ENCODE measurements at places on chromosomes 6 and 20.

GRCh38 chr20:34076952-34077351, 35.1 kb downstream of the EIF2S2 start:
- no peak for DNase-seq

DNA sequence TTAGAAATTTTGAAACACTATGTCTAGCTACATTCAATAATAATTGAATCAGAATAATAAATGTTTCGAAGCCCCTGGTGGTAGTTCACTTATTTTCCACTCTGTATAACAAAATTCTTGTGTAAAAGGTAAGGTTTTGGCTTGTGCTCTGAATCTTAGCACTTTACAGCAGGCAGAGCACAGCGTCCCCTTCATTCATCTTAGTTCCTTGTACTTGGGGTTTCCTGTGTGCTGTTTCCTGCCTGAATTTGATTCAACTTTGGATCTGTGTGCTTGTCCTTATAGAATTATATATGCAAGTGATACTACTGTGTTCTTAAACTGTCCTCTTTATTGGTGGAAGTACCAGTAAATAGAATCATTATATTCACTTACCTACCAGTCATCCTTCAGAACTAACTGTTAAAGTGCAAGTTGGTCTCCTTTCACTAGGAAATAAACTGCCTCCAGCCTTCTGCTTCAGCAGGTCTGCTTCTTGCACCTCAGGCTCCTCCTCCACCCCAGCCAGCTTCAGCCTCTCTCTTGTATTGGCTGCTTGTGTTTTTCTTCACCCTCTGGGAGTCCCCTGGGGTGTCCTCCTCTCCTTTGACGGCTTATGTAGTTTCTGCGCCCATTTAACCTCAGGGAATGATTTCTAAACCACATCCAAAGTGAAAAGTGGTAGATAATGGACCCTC, 28.8 kb upstream of the TULP4 start:
- DNase-seq = no peak

DNA sequence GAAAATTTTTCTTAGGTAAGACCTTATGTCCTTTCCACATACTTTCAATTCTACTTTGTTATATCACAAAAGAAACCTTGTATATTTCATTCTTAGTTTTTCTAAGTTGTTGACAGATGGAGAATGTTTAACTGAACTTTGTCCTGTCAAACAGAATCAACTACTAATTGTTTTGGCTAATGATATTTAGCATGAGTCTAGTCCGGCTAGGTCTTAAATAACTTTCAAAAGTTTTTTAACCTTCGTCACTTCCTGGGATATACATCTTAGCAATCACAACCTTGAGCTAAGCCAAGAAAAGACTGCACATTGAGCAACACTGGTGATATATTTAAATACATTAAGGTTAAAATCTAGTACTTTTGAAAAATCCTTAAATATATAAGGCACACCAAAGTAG, 62.9 kb upstream of the RUNX2 start:
- no peak for DNase-seq

GRCh38 chr6:82095091-82095490, 152.5 kb downstream of the IBTK start:
- no peak for DNase-seq
